ENCODE measurements at places on chromosomes 1 and 21. TPM values are rescaled to one million over a fixed set of nuclear protein-coding genes. Genes with fewer than 3 reads are reported as not detected.

DHRS3 gene
- 49.5 TPM for total RNA-seq

AGMAT gene
- total RNA-seq: 7.3 TPM

SH2D1B gene
- total RNA-seq: 0.12 TPM

HPCA gene
- 0.45 TPM for total RNA-seq

PINK1 gene
- total RNA-seq: 34.2 TPM

DISC1 gene
- 0.18 TPM for total RNA-seq

G0S2 gene
- 4.3 TPM for total RNA-seq

PYHIN1 gene
- total RNA-seq: not detected

HHIPL2 gene
- 9.2 TPM for total RNA-seq

FOXO6 gene
- total RNA-seq: 0.82 TPM

GPR89B gene
- total RNA-seq: 3.9 TPM

RABGAP1L gene
- total RNA-seq: 6.0 TPM

NCSTN gene
- 42.3 TPM for total RNA-seq

All from A549 treated with Hydrocortisone at 1 μM for 4 hours (cell line).